ENCODE measurements at places on chromosomes 1 and 21.
A peak's percentile ranks its signal among the peaks of the same experiment; 100 is the strongest.

- no peak for DNase-seq
Measured at GRCh38 chr1:231719485-231720183, 93.0 kb downstream of the DISC1 start.

DNA sequence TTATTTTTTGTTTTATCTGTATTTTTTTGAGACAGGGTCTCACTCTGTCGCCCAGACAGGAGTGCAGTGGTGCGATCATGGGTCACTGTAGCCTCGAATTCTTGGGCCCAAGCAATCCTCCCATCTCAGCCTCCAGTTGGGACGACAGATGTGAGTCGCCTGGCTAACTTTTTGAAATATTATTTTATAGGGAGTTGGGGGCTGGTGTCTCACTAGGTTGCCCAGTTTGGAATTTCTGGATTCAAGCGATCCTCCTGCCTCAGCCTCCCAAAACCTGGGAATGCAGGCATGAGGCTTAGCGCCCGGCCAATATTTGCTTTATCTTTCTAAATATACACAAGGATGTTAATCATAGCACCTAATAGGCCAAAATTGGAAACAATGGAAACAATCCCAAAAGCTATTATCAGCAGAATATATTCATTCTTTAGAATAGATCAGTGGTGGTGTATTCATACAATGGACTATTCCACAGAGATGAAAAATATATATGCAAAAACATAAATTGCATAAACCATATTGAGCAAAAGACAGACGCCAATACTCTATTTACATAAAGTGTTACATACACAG is 55.9 kb downstream of the DAP3 start:
- DNase-seq = peak; percentile 4

DNA sequence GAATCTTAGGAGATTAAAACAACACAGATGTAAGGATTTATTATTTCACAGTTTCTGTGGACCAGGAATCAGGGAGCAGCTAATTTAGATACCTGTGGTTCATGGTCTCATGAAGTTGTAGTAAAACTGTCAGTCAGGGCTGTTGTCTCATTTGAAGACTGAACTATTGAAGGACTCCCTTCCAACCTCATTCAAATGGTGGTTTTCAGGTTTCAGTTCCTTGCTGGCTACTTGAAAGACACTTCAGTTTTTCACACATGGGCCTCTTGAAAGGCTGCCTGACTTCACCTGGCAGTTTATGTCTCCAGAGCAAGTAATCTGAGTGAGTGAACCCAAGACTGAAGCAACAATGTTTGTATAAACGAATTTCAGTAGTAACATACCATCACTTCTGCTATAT is 915.9 kb downstream of the PLA2G4A start:
- DNase-seq = no peak

- DNase-seq = no peak
Measured at GRCh38 chr1:81756872-81757271, 43.9 kb upstream of the ADGRL2 start.

DNA sequence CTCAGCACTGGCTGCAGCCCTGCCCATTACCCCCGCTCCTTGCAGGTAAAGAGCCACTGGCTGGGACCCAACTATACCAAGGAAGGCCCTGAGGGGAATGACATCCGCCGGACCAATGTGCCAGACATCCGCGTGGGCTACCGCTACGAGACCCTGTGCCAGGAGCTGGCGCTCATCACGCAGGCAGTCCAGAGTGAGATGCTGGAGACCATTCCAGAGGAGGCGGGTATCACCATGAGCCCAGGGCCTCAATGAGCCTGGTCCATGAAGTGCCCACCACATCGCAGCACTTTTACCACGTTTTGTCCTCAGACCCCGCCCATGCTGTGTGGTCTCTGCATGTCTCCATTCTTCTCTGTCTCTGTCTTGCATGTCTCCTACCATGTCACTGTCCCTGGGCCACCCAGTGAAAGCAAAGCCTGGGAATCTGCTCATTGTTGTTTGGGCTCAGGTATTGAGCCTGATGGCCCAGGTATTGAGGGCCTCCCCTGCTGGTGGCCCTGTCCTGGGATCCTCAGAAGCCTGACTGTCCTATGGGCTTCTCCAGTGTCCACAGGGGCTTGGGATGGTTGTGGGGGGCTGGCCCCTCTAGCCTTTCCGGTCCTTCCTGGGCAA is 11.4 kb downstream of the AMPD2 start:
- no peak for DNase-seq

- DNase-seq = no peak
Measured at GRCh38 chr1:197671140-197671539, 104.1 kb downstream of the DENND1B start.

GRCh38 chr1:179440971-179441370 is 75.2 kb downstream of the AXDND1 start:
- no peak for DNase-seq

- DNase-seq = no peak
Measured at GRCh38 chr21:41387042-41387819, 25.4 kb downstream of the MX2 start.

DNA sequence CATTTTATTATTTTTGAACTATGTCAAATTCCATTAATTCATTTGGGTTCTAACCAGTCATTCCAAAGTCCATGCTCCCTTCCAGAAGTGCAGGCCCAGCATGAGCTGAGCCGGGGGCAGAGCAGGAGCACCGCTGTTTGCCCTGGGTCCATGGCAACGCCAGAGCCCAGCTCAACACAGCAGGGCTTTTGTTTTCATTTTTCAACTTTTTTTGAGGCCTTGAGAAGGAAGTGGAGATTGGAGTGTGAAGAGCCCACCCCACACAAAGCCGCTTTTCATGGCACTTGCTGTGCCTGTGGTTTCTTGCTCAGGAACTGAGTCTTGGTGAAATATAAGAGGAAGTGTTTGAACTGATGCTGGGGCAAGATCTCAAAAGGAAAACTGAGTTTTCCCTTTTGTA is 13.2 kb upstream of the PRMT2 start:
- DNase-seq = peak; percentile 97

GRCh38 chr1:43531906-43532584 is 1.4 kb downstream of the PTPRF start:
- DNase-seq = no peak

DNA sequence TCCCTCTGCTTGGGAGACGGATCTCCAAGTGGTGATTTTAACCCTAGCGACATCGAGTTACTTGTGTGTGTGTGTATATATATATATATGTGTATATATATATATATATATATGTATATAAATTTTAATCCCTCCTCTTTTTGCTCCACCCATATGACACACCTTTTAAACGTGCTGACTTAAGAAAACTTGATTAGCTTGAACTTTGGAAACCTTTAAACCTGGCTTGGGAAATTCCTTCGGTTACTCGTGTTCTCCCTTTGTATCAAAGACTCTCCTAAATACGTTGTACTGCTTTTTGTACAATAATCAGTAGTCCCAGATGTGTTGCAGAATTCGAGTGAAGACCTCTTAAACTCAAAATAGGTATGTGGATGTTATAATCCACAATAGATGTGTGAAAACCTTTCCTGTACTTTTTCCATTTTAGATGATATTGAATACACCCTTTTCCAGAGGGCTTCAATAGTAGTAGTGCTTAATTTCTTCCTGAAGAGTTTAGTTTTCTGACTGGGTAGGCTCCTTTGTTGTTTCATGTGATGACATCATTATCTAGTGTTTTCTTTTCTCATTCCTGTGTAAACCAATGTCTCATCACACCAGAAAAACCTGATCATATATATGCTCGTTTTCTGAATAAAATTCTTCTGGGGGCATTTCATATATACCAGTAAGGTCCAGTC is 1.4 kb downstream of the RNF11 start:
- DNase-seq = peak; percentile 43

- no peak for DNase-seq
Measured at GRCh38 chr1:220921971-220922635, 42.9 kb downstream of the HLX start.

DNA sequence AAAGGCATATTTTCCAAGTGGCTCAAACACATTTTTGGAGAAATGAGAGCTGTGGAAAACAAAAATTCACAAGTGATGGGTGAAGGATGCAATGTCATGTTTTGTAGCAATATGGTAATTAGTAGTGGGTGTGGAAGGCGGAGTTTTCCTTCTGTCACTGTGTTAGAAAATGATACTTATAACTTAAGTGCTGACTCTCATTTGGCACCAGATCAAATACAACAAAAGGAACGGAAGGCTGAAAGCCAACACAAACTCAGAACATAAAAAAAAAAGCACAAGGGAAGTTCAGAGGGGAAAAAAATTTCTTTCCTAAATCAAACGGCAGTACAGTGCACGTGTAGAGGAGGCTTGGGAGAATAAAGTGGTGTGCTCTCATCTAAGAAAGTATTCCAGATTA is at the start of gene TNFSF18:
Gene TNFSF18, minus strand, starts transcription at position 77 of the 400 bp plus-strand sequence. Its CDS starts 45 bp downstream, at position 32.
- peak; percentile 47 for DNase-seq

DNA sequence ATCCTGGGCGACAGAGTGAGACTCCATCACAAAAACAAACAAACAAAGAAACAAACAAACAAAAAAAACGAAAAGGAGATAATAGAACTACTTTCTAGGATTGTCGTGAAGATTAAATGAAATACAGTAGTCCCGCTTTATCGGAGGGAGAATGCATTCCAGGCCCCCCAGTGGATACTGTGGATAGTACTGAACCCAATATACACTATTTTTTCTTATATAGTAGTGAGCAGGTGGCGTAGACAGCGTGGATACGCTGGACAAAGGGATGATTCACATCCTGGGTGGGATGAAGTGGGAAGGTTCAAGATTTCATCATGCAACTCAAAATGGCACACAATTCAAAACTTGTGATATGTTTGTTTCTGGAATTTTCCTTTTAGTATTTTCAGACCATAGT is 8.0 kb downstream of the SLC35F3 start:
- DNase-seq = no peak

DNA sequence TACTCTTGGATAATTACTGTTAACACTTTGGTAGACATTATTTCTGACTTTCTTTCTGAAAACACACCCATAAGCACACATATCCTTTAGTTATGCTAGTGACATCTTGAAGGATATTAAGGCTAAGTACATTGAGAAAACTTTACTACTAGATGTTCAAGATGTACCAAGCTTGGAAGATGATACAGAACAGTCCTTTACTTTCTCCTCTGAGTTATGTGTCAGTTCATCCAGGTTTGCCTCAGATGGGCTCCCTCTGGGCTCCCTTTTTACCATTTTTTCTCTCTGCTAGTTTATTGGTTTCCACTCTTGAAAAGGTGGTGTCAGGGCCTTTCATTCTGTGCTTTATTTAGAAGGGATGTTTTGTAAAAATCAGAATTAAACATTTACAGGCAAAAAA is 172.3 kb downstream of the S1PR1 start:
- DNase-seq = no peak

GRCh38 chr1:22184892-22185612 is 42.2 kb upstream of the WNT4 start:
- DNase-seq = no peak

- DNase-seq = peak; percentile 73
Measured at GRCh38 chr1:203440771-203441170, 34.8 kb upstream of the PRELP start.

DNA sequence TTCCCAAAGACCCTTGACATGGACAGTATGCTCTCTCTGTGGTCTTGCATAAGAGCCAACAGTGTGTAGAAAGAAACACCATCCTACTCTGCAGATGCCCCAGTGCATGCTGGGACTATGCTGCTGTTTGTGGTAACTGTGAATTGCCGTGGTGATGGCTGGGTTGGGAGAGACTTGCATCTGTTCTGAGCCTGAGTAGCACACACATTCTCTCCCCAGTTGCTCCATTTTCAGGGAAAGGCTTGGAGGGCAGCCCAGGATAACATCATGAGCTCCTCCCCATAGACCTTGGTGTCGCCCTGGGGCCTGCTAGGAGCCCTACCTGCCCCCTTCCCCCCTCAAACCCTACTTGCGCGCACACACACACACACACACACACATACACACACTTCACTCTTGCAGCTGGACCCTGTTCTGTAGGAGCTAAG is 120.9 kb upstream of the IPO9 start:
- DNase-seq = peak; percentile 64

DNA sequence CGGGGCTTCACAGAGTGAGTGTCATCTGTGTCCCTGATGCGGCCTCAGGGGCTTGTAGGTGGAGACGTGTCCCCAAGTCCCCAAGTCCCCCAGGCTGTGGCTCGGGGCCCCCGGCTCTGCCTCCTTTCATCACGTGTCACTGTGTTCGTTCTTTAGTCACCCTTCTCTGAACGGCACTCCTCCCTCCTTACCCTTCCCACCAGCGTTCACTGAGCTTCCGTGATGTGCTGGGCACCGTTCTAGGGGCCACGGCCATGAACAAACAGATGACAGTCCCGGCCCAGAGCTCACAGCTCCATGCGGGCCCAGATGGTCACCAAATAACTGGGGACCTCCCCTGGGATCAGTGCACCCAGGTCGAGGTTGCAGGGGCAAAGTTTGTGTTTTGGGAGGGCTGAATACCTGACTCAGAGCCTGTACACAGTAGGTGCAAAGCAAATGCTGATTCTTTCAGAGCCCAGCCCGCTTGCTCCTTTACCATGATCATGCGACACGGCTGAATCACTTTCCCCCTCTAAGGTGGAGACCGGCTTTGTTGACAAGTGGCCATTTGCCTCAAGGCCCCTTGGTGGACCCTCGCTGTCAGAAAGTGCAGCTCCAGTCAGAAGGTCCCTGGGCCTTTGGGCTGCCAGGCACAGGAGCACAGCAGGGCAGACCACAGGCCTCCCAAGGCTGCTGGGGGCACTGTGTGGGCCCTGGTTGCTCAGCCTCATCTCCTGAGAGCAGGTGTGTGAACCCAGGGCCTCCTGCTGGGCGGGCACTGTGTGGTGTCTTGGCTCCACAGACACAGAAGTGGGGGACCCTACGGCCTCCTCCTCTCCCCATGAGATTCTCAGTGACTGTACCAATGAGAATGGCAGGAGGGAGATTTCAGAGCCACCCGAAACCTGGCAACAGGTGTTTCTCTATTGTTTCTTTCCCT is 592.5 kb downstream of the PTPRU start:
- DNase-seq = no peak

- no peak for DNase-seq
Measured at GRCh38 chr1:1033731-1034438, 14.0 kb downstream of the AGRN start.

DNA sequence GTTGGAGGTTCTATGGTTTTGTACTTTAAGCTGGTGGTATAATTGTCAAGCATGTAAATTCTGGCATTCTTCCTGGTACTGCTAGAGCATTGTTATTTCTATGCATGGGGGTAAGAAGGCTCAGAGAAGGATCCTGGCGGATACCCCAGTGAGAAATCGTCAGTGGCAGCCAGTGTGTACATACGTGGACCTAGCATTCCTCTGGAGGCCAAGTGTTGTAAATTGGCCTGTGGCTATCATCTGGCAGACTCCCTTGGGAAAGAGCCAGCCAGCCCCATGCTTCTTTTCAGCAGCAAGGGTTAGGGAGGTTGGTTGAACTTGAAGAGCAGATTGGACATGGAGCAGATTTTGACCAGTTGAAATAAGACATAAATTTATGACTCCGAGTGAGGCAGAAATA is 5.2 kb upstream of the AGO3 start:
- no peak for DNase-seq
